Fibroblast of lung (primary cell): ENCODE measurements at places on chromosomes 3 and 15. TPM values are rescaled to one million over a fixed set of nuclear protein-coding genes. Genes with fewer than 3 reads are reported as not detected.

The RTF1 gene
- total RNA-seq: 14.9 and 16.0 TPM in 2 replicates

The ALDH1A2 gene
- total RNA-seq: 2.3 and 7.7 TPM in 2 replicates

The MCTP2 gene
- 5.6 and 14.5 TPM in 2 replicates for total RNA-seq

The APPL1 gene
- total RNA-seq: 45.7 and 53.9 TPM in 2 replicates

The CIB1 gene
- 17.7 and 27.7 TPM in 2 replicates for total RNA-seq

- DNase-seq: no peak
Measured at GRCh38 chr15:57382969-57383368, 6.7 kb downstream of the CGNL1 start.

- no peak for DNase-seq
Measured at GRCh38 chr15:88990185-88990679, 77.1 kb upstream of the MFGE8 start.

GRCh38 chr15:52466716-52467115 is 62.0 kb downstream of the MYO5A start:
- no peak for DNase-seq

DNA sequence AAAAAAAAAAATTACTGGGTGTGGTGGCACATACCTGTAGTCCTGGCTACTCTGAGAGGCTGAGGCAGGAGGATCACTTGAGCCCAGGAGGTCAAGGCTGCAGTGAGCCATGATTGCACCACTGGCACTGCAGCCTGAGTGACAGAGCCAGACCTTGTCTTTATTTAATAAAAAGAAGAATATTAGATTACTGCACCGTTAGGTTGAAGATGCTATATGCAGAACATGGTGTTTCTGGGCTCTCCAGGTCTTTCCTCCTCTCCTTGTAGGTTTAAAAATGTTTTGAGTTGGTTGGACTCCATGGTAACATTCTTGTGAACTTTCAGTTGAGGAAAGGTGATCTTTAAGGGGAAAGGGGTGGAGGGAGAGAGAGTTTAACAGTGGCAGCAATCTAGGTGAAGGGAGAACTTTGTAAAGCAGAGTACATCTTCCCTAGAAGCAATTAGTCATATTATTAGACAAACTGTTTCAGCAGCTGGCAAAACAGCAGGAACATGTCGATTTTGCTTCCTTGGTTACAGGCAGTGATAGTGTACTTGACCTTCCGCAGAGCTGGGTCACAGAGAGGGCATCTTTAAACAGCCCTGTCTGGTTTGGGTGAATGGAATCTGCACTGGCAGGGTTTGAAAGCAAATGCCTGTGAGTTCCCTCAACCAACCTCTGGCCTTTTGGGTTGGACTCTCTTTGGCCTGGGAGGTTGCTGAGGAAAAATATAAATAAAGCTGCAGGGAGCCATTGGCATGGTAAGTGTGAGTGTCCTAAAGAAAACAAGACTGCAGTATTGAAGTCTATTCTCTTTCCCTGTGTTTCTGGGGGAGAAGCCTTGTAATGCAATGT is 42.8 kb downstream of the NR2C2 start:
- peak; percentile 23 for DNase-seq

DNA sequence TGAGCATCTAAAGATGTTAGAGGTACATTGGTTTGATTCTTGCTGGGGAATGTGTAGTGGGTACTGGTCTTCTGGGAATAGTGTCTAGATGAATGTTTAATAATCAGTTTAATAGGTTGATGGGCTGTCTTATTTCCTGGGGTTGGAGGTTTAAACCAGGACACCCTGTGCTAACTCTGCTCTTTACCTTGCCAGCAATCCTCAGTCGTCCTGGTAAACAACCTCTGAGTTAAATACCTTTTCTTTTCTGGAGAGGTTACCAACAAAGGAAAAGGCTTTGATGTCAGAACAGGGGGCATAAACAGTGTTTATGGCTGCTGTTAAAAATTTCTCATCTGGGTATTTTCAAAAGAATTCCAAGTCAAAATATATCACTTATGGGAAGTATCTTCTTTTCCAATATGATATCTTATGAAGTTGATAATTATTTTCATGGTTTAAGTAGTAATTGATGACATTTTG is 23.5 kb downstream of the MITF start:
- no peak for DNase-seq

DNA sequence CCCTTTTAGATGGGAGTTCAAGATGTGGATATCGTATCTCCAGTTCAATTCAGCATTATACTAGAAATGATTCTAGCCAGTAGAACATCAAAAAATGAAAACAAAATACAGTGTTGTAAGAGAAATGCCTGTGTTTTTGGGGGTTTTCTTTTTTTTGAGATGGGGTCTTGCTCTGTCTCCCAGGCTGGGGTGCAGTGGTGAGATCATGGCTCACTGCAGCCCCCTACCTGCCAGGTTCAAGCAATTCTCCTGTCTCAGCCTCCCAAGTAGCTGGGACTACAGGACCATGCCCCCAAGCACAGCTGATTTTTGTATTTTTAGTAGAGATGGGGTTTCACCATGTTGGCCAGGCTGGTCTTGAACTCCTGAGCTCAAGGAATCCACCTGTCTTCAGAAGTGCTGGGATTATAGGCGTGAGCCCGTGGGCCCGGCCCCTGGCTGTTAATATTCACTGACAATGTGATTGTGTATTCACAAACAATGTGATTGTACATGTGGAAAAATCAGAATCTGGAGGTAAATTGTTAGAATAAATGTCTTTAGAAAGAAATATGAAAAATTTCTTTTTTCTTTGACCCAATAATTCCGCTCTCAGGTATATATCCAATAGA is 59.0 kb downstream of the ARIH1 start:
- DNase-seq: no peak

DNA sequence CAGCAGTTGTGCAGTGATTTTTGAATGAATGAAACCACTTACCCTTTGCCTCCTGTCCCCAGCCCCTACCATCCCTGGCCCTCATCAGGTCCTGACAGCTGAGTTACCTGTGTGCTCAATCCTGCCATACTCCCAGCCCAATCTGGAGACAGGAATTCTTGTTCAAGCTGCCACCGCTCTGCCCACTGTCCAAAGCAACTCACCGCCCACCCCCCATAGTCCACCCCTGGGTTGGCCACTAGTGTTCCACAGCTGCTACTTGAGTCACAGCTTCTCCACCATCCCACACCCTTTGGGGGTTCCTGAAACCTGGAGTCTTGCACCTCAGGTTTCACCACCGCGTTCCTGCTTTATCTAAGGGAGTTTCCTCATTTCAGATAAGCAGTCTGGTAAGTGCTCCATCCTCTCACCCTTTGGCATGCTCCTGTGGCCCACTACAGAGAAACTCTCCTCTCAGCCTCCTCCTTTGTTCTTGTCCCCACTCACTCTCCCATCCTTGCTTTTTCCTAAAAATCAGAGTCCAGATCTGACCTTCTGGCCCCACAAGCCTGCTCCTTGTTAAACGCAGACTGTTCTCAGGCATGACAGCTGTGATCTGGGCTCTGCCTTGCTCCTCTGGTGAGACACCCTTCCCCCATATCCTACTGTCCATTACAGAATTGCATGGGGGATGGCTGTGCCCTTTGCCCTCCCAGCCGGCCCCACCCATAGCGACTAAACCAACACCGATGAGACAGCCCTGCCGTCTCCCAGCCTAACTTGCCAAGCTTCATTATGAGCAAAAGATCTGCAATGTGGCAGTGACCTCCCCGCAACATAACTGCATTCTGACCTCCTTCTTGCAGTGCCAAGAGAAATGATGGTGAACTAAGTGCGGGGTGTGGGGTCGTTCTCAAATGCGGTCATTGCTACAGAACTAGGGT is 50.0 kb downstream of the CYP19A1 start:
- DNase-seq: peak; percentile 64

DNA sequence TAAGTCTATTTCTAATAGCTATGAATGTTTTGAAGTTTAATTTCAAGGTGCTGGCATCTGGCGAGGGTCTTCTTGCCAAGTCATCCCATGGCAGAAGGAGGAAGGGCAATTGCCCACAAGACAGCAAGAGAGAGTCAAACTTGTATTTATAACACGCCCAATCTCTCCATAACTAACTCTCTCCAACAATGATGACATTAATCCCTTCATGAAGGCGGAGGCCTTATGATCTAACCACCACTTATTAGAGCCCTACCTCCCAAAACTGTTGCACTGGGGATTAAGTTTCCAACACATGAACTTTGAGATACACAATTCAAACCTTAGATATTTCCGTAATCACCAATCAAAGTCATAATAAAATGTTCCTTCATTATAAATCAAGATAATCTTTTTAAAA is 406.9 kb downstream of the CNTN6 start:
- DNase-seq: no peak

- DNase-seq: peak; percentile 14
Measured at GRCh38 chr3:171535133-171535532, 74.9 kb upstream of the TNIK start.
